ENCODE measurements at places on chromosomes 13 and 19.
A peak's percentile ranks its signal among the peaks of the same experiment; 100 is the strongest.

- no peak for DNase-seq
Observed at GRCh38 chr13:111165241-111166010, 50.3 kb downstream of the ARHGEF7 start.

- DNase-seq = peak; percentile 55
Observed at GRCh38 chr13:110506859-110507566, 54.5 kb downstream of the RAB20 start.

GRCh38 chr13:100809856-100810255 is 135.3 kb upstream of the TMTC4 start:
- DNase-seq = no peak

- no peak for DNase-seq
Observed at GRCh38 chr13:29917650-29918049, 67.2 kb upstream of the UBL3 start.

DNA sequence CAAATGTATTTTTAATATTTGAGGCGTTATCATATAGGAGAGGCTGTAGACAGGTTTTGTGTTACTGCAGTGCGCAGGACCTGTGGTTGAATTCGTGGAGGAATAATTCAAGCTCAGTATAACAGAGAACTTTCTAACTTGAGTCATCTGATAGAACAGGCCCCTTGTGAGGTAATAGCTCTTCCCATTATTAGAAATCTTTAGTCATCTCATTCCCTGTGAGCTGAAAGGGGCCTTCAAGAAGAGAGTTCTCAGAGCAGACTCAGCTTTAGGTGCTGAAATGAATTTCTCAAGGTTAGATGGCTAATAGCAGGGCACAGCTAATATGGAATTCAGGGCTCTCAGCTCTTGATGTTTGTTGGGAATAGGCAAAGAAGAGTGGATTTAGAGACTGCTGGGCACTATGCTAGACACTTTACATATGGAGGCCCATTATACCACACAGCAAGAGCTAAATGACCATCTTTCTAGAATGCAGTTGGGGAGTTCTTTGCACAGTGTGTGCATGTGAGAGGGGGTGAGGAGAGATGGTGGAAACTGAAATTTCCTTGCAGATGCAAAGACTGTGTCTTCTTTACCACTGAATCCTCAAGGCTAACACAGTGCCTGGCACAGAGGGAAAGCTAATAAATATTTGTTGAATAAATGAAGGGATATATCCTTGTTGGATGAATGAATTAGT is 89.5 kb downstream of the DGKH start:
- DNase-seq = no peak

Data from inflammatory macrophage (primary cell).